ENCODE measurements at places on chromosomes 7 and 10.

DNA sequence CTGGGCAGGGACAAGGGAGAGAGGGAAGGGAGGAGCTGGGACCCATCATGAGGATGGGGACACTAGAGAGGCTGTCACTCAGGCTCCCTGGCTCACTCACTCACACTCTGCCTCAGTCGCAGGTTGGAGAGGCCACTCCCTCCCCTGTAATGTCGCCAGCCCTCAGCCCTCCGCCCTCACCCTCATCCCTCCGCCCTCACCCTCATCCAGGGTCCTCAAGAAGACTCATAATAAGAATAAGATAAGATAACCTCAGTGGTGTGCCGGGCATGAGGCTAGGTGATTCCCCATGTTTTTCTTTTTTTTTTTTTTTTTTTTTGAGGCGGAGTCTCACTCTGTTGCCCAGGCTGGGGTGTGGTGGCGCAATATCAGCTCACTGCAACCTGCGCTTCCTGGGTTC is 92.2 kb downstream of the GTF2IRD1 start:
- no peak for DNase-seq

DNA sequence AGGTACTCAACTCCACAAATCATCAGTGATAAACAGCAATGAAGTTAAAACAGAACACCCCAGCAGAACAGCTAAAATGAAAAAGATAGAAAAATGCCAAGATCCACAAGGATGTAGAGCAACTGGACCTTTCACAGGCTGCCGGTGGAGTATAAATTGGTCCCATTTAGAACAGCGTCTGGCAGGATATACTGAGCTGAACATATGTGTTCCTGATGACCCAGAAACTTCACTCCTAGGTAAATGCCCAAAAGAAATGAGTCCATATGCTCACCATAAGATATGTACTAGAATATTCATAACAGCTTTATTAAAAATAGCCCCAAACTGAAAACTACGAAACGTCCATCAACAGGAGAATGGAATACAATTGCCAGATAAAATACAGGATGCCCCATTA is 102.4 kb downstream of the OAT start:
- DNase-seq: no peak

- peak; percentile 87 for DNase-seq
Measured at GRCh38 chr10:35331894-35332640, 4.2 kb upstream of the CCNY start.

GRCh38 chr7:66239467-66239856 is 34.3 kb downstream of the TPST1 start:
- DNase-seq: peak; percentile 15

- no peak for DNase-seq
Measured at GRCh38 chr7:140317999-140318398, 80.3 kb downstream of the SLC37A3 start.

DNA sequence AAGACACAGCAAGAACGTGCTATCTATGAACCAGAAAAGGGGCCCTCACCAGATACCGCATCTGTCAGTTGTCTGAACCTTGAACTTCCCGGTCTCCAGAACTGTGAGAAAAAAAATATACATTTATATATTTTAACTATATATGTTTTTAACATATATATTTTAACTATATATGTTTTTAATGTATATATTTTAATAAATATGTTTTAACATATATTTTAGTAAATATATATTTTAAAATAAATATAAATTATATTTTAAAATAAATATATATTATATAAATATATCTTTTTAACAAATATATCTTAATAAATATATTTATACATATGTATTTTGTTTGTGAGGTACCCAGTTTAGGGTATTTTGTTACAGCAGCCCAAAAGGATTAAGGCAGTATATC is 958.2 kb upstream of the AUTS2 start:
- no peak for DNase-seq

DNA sequence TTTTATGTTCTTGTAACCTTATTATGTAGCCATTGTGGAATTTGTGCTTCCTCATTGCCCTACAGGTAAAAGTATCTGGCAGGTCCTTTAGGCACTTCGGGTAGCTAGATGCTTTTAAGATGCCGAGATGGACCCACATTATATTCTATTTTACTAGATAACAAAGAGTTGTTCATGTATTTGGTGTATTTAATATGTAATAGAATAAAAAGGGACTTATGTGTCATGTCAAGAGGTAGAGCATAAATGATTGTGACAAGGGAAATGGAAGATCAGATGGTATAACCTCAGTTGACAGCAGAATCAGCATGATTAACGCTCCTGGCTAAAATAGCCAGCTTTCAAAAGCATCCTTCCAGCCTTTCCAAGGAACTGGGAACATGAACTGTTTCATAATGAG is 50.6 kb downstream of the NPY start:
- no peak for DNase-seq

GRCh38 chr10:83373671-83374070 is 765.6 kb upstream of the GHITM start:
- peak; percentile 24 for DNase-seq

DNA sequence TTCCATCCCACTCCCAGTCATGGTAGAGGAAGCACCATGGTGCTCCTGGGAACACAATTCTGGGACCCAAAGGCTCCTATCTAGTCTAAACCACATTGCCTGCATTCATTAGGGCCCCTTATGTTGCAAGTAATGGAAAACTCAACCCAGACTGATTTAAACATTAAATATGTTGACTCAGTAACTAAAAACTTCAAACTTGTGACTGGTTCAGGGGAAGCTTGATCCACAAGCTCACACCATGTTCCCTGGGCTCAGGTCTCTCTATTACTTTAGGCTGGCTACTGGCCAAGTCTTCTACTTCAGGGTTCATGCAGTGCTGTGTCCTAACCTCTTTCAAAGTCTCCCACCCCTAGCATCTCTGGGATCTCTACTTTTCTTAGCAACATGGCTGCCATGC is 13.1 kb downstream of the WNT16 start:
- peak; percentile 32 for DNase-seq

- DNase-seq: no peak
Measured at GRCh38 chr10:133464582-133465031, 10.9 kb downstream of the SCART1 start.

GRCh38 chr10:89310056-89310893 is 8.4 kb downstream of the IFIT2 start:
- no peak for DNase-seq

GRCh38 chr7:84337429-84337828 is 142.8 kb upstream of the SEMA3A start:
- peak; percentile 64 for DNase-seq

DNA sequence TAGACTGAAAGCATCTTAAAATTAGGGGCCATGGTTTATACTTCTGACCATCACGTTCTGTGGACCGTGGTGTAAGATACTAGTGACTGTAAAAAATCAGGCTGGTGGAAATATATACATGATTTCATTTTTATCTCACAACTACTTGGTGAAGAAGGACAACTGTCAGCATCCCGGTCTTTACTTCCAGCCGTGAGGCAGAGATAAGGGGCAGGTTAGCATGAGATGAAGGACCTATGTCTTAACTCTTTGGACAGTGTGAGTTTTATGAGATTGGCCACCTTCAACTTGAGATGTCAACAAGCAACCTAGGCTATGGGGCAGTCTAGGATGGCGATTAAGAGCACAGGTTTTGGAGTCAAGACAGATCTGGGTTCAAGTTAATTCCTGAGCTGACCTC is 37.5 kb upstream of the FAM171A1 start:
- DNase-seq: no peak

DNA sequence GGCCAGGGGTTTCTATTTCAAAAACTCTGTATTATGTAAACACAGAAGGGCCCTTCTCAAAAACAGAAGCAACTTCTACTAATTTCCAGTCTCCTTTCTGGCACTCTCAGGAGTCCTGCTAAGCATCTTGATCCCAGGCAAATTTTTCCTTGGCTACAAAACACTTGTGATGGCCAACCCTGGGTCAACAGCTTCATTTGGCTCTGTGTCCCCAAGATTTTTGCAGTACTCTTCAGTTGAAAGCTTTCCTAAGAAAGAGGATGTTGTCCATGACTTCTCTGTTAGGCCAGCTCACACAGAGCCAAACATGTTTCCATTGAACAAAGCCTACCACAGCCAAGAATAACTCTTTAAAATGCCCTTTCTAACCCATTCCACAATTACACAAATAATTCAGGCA is 99.0 kb upstream of the EGR2 start:
- DNase-seq: no peak

DNA sequence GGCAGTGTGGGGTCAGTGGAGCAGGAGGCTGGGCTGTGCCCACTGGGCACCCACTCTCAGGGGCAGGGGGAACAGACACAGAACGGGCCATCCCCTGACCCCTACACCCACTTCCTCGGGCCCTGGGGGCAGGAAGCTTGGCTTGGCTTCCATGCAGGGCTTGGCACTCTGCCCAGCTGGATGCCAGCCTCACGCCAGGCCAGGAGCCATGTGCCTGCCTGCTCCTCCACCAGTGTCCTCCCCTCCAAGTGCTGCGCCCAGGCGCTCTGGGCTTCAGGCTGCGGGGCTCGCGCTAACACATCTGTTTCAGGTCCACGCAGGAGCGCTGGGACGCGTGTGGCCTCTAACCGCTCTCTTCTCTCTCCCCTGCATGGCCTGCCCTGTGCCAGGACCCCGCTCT is 12.7 kb downstream of the LDB3 start:
- DNase-seq: no peak

GRCh38 chr7:25597946-25598345 is 369.7 kb upstream of the NPVF start:
- no peak for DNase-seq

GRCh38 chr7:15330943-15331342 is 230.9 kb downstream of the AGMO start:
- DNase-seq: no peak

- DNase-seq: peak; percentile 58
Measured at GRCh38 chr10:117363028-117363427, 12.2 kb downstream of the PDZD8 start.

DNA sequence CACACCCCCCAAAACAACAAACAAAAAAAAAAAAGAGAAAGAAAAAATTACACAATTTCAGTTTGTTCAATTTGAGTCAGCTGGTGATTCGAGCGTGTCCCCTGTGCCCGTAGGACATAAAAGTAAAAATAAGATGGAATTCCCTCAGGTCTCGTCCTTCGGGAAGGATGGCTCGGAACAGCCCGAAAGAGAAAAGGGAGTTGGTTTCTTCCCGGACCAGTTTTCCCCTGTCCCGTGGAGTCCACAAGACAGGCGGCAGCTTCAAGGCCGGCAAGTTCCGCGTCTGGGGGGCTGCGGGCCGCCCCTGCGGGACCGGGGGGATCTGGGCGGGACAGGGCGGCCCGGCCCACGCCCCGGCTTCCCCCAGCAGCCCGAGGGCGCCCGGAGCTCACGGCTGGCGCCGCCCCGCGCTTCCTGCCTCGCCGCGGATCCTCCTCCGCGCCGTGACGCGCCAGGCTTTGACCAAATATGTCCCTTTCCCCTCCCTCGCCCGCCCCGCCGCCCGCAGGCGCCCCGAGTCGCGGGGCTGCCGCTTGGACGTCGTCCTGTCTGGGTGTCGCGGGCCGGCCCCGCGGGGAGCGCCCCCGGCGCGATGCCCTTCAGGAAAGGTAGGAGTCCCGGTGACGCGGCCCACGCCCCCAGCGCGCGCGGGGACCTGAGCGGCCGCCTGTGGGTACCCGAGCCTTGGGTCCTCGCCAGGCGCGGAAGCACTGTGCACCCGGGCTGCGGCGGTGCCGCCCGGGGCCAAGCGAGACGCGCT is 55.8 kb downstream of the RBM17 start:
- peak; percentile 85 for DNase-seq

DNA sequence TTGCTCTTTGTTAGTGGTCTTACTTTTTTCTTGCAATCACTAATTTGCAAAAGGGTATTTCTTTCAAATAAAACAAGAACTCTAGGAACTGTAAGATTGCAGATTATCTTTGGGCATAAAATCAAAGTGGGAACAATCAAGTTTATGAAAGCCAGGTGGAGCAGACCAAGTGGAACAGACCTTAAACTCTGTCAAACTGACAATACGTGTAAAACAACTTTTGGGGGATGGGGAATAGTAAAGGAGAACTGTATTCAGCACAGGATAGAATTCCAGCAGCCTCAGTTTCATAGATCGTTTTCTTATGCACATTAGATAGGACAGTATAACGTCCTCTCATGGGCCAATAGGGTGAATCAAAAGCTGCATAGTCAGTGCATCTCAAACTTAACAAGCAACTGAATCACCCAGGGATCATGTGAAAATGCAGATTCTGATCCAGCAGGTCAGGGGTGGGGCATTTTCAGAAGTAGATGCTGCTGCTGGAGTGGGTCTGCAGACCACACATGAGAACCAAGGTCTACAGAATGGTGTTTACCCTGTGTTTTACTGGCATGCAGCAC is 120.7 kb downstream of the PIP4K2A start:
- no peak for DNase-seq

DNA sequence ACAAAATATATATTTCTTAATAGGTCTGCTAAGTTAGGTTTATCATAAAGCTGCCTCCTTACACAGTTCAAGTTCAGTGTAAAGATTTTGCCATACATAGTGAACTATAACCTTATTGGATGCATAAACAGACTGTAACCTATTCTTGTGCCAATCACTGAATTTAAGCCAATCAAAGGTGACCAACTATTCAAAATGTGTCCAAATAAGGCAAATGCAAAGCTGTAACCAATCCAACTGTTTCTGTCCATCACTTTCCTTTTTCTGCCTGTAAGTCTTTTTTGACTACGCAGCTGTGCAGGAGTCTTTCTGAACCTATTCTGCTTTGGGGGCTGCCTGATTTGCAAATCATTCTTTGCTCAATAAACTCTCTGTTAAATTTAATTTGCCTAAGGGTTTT is 11.6 kb upstream of the DNMBP start:
- no peak for DNase-seq
